ENCODE measurements at places on chromosomes 12 and 14.

GRCh38 chr14:68684466-68685418 is 108.1 kb downstream of the ZFP36L1 start:
- DNase-seq = no peak

DNA sequence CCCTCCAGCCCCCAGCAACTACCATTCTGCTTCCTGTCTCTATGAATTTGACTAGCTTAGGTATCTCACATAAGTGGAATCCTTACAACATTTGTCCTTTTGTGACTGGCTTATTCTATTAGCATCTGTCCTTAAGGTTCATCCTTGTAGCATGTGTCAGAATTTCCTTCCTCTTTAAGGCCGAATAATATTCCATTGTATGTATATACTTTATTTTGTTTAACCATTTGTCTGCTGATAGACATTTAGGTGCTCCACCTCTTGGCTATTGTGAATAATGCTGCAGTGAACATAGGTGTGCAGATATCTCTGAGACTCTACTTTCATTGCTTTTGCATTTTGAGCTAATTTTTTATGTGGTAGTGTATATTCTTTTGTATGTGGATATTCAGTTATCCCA is 75.7 kb downstream of the SPATS2 start:
- no peak for DNase-seq

- no peak for DNase-seq
Observed at GRCh38 chr14:94880876-94881275, 111.0 kb upstream of the GSC start.

DNA sequence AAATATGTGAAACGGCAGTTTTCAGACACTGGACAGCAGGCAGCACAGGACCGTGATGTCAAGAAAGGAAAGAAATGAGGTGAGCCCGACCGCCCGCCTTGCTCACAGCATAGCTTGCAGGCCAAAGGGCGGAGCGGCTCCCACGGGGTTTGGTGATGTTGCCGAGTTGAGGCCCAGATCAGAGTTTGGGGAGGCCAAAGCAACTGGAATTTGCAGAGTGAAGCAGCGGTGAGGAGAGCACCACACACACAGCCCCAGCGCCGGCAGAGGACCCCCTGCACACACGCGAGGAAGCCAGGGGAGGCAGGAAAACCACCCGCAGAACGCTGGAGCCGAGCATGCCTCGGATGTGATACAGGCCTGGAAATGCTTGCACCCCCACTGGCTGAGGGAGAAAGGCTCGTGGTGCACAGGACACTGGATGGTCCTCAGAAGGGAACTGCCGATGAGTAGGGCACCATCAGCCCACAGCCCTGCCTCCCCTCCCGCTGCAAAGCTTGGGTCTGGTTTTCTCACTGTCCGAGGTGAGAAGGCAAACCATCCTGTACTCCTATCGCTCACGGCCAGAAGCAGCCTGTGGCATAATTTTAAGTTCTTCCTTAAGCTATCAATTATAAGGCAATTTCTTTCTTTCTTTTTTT is 25.7 kb upstream of the PLD4 start:
- no peak for DNase-seq

DNA sequence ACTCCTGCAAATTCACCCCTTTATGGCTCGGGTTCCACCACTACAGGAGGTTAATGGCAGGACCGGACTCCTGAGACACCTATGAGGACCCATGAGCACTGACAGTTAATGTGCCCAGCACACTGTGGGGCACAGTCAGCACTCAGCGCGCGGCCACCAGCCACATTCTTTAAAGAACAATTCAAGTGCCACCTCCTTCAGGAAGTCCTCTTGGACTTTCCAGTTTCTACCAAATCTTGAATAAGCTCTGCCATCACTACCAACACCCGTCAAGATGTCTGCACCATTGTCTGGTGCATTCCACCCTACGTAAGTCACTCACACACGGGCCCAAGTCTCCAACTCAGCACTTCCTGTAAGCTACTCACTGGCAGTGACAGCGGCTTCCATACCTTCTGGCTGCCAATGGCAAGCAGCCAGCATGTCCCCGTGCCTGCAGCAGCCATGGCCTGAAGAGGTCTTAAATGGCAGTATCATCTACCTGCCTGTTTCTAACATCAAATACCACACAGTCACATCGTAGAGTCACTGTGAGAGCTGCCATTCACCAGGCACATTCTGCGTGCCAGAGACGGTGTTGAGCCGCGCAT is 48.5 kb downstream of the CDC42BPB start:
- DNase-seq = no peak

GRCh38 chr12:39033782-39034181 is 128.4 kb upstream of the CPNE8 start:
- DNase-seq = no peak

GRCh38 chr12:3974883-3975282 is 101.7 kb upstream of the PARP11 start:
- DNase-seq = no peak

- DNase-seq = no peak
Observed at GRCh38 chr12:31586728-31587127, 4.2 kb downstream of the DENND5B start.

DNA sequence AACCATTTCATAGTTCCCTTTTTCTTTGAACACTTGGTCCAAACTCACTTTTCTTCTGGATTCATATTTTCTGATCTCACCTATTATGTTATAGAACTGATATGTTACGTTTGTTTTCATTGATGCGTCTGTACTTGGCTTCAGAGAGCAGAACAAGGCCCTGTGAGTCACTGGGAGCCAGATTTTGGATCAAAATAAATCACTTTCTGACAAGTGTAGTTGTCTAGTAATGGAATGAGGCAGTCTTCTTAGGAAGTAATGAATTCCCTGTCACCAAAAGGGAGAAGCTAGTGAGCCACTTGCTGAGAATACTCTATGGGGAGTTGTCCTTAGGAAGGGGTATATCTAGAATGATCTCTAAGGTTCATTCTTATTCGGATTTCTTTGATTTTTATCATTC is 10.2 kb downstream of the BICD1 start:
- DNase-seq = no peak

- DNase-seq = no peak
Observed at GRCh38 chr12:96237035-96237434, 42.9 kb downstream of the ELK3 start.

- DNase-seq = peak; percentile 47
Observed at GRCh38 chr14:74257078-74257940, 18.1 kb downstream of the VSX2 start.

DNA sequence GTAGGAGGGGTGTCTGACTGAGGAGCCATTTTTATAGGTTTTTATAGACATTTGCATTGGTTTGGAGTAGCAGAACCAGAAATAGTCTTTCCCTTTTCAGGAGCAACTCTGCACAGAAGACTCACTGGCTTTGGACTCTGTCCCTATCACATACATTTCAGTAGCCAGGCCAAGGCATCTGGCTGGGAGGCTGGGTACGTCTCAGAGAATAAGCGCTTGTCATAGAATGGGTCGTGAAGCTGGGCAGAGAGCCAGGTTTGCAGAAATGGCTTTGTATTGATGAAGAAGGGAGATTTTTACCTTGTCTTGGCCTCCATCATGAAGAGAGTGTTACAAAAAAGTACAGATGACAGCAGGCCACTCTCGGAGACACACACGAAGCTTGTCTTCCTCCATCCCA is 98.6 kb downstream of the CACNA1C start:
- DNase-seq = no peak

- DNase-seq = no peak
Observed at GRCh38 chr12:123126294-123127181, 24.4 kb downstream of the PITPNM2 start.

- DNase-seq = no peak
Observed at GRCh38 chr14:55771242-55771981, 191.4 kb downstream of the KTN1 start.

GRCh38 chr12:95739561-95740313 is 50.8 kb downstream of the NTN4 start:
- peak; percentile 62 for DNase-seq

GRCh38 chr12:7656121-7656520 is 9.6 kb downstream of the APOBEC1 start:
- DNase-seq = no peak

DNA sequence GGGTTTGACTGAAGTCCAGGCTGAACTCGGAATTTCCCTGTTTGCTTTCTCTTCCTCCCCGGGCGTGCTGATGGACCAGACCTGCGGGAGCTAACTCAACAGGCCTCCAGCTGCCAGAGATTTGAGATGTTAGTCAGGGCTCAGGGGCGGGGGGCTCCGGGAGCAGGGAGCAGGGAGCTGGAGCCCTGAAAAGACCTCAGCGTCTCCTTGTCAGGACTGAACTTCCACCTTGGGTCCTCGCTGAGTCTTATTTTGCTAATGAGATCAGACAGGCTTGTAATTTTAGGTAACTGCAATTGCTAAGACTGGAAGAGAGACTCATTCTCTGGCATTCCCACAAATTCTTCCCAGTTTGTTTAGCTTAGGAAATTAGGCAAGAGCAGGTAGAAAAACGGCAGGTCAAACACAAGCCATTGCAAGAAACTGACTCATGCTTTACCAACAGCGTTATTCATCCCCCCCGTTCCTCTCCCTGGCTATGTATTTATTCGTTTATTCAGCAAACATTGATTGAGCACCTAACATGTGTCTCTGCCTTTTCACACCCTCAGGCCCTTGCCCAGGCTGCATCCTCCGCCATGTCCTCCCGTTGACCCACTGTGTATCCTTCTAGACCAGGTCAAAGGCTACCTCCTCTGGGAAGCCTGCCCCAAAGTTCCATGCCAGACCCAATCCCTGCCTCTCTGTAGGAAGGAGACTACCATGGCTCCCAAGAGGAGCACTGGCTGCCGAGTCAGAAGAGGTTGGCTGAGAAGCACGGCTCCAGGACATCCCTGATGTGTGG is 80.4 kb upstream of the DIO3 start:
- no peak for DNase-seq

GRCh38 chr12:47825173-47825639 is 5.5 kb upstream of the HDAC7 start:
- DNase-seq = no peak

DNA sequence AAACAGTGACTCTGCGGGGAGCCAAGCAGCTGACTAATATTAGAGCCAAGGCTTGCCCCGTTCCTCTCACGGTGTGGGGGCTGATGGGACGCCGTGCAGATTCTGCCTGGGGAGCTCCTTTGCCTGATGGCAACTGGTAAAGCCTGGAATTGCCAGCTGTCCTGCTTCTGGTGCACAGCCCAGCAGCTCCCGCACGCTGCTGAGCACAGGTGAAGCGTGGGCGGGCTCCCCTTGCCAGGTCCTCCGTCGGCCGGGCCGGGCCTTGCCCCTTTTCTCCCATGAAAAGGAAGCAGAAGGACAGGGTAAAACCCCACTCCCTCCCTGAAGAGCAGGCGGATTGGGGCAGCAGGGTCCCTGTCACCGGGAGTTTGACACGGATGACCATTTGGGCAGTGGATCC is 79.0 kb downstream of the WDR20 start:
- peak; percentile 31 for DNase-seq

- no peak for DNase-seq
Observed at GRCh38 chr12:125492354-125493270, 427.4 kb downstream of the AACS start.

GRCh38 chr14:25759256-25759655 is 709.3 kb upstream of the STXBP6 start:
- DNase-seq = no peak

DNA sequence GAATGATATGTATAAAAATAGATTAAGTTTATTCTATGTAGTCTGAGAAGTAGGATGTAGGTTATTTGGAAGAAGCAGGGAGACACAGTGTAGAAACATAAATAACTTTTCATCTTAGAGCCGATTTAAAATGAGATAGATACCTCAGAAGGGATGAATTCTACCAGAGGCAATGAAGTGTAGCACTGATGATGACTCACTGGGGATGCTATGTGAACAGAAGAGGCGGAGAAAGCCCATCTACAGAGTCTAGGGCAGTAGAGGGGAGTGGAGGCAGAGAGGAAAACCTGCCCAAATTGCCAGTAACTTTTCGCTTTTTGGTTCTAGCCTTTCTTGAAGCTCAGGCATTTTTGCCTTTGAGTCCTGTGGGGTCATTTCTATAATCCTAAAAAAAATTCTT is 451.8 kb downstream of the ATP23 start:
- DNase-seq = no peak

DNA sequence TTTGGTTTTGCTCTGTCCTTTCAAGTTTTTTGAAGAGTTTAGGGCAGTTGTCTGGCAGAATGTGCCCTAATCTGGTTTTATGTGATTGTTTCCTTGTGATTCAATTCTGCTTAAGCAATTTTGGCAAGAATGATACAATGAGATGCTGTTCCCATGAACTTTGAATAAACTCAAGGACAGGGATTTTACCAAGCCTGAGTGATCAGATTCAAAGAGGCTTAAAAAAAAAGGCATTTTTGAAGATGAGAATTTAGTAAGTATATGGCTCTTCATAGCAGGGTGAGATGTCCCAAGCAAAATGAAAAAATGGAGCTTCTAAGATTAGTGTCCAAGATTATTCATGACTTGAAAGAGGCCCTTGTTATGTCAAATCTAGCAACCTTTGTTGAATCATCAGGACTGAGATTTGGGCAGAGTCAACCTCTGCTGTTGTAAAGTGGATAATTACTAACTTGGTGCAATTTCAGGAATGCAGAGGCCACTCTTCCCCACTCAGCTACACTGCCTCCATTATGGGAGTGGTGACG is 180.6 kb upstream of the NUDT4 start:
- no peak for DNase-seq

DNA sequence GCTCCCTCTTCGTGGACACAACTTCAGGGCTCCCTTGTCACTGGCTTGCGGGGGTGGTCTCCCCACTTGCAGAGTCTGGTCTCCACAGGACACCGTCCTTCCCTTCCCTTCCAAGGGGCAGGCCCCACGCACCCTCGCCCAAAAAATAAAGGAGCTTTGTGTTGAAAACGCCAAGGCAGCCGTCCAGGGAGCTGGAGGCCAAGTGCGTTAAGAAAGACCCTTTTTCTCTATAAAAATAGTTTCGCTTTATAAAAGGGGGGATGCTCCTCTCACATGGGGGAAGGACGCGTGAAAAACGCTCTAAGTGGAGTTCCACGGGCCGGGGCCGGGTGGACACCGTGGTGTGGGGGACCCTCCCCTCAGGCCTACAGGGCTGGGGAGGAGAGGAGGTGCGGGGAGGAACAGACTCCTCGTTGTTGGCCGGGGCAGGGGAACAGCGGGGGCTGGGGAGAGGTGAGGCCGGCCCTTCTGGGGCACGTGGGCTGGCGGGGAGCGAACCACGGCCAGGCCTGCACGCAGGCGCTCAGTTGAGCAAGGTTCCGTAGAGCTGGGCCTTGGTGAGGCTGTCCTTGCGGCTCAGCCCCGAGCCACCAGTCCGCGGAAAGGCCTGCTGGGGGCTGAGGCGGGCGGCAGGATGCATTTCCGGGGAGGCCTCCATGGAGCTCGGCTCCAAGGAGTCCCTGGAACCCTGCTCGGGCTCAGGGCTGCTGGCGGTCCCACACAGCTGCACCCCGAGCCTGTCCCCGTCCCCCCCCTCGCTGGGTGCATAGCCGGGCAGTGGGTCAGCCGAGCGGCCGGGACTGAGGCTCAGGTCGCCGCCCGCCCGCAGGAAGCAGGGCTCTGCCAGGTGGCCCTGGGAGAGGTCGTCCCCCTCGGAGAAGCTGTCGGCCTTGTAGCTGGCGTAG is 49.5 kb downstream of the BEGAIN start:
- DNase-seq = peak; percentile 86

DNA sequence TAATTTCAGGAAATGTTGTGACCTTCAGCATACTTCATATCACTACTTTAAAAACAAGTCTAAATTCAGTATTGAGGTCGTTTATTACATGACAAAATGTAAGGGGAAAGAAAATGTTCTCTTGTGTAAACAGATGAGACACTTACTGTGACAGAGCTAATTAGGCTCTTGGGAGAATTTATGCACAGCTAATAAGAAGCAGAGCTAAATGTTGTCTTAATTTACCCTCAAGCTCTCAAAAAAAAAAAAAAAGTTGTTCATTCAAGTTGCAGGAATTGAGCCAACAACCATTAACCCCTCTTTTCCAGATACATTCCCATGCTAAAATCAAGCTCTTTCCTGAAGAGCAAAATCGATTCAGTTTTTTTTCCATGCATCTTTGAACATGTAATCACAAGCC is 1419.4 kb downstream of the FSCB start:
- no peak for DNase-seq
